ENCODE measurements at places on chromosomes 3 and 15. TPM values are rescaled to one million over a fixed set of nuclear protein-coding genes. Genes with fewer than 3 reads are reported as not detected.

The IQCF2 gene
- not detected for total RNA-seq

The GOLGA8J gene
- total RNA-seq: not detected

The NLGN1 gene
- not detected for total RNA-seq

The CAMK2N2 gene
- not detected for total RNA-seq

The NPAP1 gene
- total RNA-seq: not detected

GRCh38 chr3:12472796-12473195, 11.5 kb upstream of the TSEN2 start:
- DNase-seq: no peak

- DNase-seq: peak; percentile 91
These were observed 35.8 kb downstream of the TKT start for GRCh38 chr3:53219895-53220483.

GRCh38 chr3:66031102-66031698, 7.5 kb downstream of the MAGI1 start:
- DNase-seq: no peak

DNA sequence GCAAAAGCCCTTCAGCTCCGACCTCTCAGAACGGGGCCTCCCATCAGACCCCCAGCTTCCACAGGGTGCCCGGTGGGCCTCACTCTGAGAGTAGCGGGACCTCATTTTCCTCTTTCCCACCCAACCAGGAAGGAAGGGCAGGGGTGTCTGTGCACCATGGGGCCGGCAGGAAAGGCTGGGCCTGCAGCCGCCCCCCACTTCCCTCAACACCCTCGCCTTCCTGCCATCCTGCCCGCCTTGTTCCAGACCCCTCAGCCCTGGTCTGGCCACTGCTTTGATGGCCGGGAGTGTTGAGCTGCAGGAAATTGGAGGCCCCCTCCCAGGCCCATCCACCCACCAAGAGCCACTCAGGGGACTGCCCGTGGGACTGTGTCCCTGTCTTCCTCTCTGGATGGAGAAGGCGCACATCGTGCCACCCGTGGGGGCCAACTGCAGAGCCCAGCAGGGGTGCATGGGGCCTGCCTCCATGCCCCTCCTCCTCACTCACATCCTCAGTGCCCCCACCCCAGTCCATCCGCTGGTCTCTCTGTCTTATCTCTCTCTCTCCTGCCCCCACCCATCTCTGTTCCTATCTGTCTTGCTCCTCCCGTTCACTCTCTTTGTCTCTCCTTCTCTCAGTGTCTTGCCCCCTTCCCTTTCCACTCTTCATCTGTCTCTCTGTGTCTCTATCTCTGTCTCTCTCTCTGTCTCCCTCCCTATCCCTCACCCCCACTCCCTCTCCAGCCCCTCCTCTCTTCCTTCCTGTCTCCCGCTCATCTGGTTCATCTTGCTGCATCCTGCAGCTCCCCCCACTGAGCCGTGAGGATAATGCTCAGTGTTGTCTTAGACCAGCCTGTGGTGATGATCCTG, 1.8 kb upstream of the PLXND1 start:
- peak; percentile 41 for DNase-seq

GRCh38 chr3:124823206-124823605, 64.0 kb downstream of the ITGB5 start:
- DNase-seq: no peak

- DNase-seq: no peak
These were observed 255.3 kb upstream of the ZPLD1 start for GRCh38 chr3:102179326-102180177.

GRCh38 chr3:15512166-15512565, 9.3 kb downstream of the COLQ start:
- DNase-seq: no peak

DNA sequence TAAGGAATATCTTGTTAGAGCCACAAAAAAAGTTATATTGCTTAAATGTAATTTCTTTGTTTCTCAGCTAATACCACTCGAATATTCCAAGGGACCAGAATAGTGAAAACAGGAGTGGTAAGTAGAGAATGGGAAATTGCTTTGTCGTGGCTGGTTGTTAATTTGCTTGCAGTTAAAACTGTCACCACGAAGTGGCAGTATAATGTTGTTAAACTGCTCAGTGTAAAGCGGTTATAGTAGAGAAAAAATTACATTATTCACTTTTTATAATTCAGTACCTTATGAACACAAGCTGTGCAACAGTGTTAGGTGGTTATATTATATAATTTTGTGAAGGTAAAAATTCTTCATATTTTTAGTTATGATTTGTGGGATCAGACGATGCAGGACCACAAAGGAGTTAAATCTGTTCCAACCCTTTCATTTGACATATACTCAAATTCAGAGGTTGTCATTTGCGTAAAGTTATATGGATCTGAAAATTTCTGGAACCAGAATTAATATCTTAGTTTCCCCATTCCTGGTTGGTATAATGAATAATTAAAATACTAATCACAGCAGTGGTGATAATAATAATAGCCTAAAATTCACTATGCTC, 171.8 kb downstream of the FEZF2 start:
- DNase-seq: peak; percentile 10

- DNase-seq: no peak
These were observed 15.0 kb upstream of the PLD1 start for GRCh38 chr3:171825222-171825828.
